ENCODE measurements at places on chromosomes 3 and 15. TPM values are rescaled to one million over a fixed set of nuclear protein-coding genes. Genes with fewer than 3 reads are reported as not detected.

DNA sequence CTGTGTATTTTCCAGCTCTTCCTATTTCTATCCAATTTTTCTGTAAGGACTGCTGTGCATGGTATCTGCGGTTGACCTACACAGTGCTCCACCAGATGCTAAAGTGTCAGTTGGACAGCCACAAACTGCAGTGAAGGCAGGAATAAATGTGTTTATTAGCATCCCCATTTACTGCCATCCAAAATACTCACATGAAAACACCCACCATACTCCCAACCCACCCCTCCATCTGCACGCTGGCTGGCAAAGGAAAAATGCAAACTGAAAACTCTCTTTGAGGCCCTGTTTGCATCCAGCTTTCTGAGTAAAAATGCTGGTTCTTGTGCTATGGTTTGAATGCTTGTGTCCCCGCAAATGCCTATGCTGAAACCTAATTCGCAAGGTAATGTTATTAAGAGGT lies 515.5 kb downstream of the ZNF385D start:
- no peak for DNase-seq
- H3K27ac ChIP-seq = no peak overlapping the region
- H3K27me3 ChIP-seq = no peaks in the 10 kb centered on the region

- DNase-seq = no peak
- peaks cover 45% of the 10 kb centered on the region for H3K4me1 ChIP-seq
- no peaks in the 10 kb centered on the region for H3K36me3 ChIP-seq
- peak overlapping the region; percentile 97 for H3K27ac ChIP-seq
These were observed 12.6 kb downstream of the SCN5A start for GRCh38 chr3:38636881-38637280.

DNA sequence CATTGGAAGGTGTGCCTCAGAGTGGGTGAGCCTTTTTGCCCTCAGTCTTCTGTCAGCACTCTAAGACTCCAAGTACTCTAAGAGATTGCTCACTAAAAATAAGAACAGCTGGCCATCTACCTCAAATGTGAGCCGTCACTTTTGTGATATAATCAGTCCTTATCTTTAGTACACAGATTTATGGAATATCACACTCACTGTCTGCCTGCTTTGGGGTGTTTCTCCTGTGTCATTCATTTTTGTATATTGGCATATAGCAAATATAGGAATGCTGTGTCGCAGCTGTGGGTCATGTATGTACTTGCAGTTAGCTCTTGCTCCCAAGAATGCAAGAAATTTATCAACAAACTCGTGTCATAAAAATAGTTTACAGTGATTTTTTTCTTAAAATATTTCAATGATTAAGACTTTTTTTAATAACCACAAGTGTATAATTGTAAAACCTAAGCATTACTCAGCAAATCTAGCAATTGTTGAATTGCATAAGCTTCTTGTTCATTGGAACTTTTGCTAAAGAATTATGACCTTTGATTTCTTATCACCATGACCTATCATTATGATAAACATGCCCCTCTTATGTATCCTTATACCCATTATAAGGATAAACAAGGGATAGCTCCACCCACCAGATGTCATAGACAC lies 18.8 kb downstream of the SETD5 start:
- no peaks in the 10 kb centered on the region for H3K27me3 ChIP-seq
- H3K4me3 ChIP-seq = no peak overlapping the region
- no peak for DNase-seq
- peaks cover 18% of the 10 kb centered on the region for H3K4me1 ChIP-seq
- H3K36me3 ChIP-seq = peaks cover 4% of the 10 kb centered on the region

GRCh38 chr15:78317145-78317836 lies 17.9 kb upstream of the SKIC8 start:
- no peak overlapping the region for H3K4me3 ChIP-seq
- H3K36me3 ChIP-seq = no peaks in the 10 kb centered on the region
- H3K27me3 ChIP-seq = no peaks in the 10 kb centered on the region
- no peak overlapping the region for H3K27ac ChIP-seq
- no peak for DNase-seq

Gene COL8A1
- total RNA-seq = 31.1 TPM

- no peak overlapping the region for H3K4me3 ChIP-seq
- H3K27me3 ChIP-seq = no peaks in the 10 kb centered on the region
- no peaks in the 10 kb centered on the region for H3K36me3 ChIP-seq
These were observed 502.4 kb downstream of the LPP start for GRCh38 chr3:188656196-188656982.

Gene RLBP1
- not detected for total RNA-seq

DNA sequence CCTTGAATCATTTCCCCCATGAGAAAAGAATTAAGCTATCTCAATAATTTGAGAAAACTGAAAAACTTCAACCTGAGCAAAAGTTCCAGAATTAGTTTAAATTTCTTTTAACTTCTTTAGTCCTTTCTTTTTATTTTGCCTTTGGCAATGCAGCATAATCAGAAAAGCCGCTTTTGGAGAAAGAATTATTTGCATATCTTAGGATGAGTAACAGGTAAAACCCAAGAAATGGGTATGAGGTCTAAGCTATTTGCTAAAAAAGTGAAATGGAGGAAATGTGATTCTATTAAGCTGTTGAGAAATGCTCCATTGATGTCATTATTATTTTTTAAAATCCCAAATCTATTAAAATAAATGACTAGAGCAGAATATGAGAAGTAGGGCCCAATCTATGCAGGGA lies 1238.3 kb upstream of the GBE1 start:
- H3K36me3 ChIP-seq = no peaks in the 10 kb centered on the region
- no peak for DNase-seq

Gene ZNF639
- total RNA-seq = 27.1 TPM

Gene GCHFR
- total RNA-seq = 7.7 TPM

DNA sequence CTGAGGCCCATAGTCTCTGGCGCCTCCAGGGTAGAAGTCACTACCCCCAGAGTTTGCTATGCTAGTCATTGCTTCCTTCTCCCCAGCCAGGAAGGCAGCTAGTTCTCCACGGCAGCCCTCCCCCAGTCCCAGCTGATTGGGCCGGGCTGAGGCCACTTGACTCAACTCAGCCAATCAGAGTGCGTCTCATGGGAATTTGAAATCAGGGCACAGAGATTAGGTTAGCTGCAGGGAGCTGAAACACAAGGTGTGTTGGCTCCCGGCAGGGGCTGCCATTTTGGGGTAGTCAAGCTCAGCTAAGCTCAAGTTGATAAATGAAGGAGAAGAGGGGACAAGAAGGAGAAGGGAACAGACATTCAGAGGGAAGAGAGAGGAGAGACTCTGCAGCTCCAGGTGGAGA lies 32.8 kb downstream of the LINGO1 start:
- peak; percentile 77 for DNase-seq
- H3K4me3 ChIP-seq = no peak overlapping the region

Gene GOLGA8H
- total RNA-seq = 1.1 TPM

Gene WDR76
- 1.3 TPM for total RNA-seq

Gene ZKSCAN7
- 2.2 TPM for total RNA-seq

DNA sequence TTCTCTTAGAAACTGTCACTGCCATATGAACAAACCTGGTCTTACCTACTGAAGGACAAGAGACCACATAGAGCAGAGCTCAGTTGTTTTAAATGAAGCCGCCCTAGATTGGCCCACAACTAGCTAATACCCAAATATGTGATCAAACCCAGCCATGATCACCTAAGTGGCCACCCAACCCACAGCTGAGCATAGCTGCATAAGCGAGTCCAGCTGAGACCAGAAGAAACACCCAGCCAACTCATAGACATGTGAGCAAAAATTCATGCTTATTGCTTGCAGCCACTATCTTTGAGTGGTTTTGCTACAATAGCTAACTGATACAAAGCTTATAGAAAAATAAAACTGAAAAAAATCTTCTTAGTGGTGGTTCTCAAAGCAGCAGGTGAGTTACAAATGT lies 124.3 kb upstream of the CPNE4 start:
- H3K4me3 ChIP-seq = no peak overlapping the region
- H3K4me1 ChIP-seq = no peaks in the 10 kb centered on the region
- DNase-seq = no peak
- no peak overlapping the region for H3K27ac ChIP-seq
- no peaks in the 10 kb centered on the region for H3K36me3 ChIP-seq
- H3K27me3 ChIP-seq = no peaks in the 10 kb centered on the region

DNA sequence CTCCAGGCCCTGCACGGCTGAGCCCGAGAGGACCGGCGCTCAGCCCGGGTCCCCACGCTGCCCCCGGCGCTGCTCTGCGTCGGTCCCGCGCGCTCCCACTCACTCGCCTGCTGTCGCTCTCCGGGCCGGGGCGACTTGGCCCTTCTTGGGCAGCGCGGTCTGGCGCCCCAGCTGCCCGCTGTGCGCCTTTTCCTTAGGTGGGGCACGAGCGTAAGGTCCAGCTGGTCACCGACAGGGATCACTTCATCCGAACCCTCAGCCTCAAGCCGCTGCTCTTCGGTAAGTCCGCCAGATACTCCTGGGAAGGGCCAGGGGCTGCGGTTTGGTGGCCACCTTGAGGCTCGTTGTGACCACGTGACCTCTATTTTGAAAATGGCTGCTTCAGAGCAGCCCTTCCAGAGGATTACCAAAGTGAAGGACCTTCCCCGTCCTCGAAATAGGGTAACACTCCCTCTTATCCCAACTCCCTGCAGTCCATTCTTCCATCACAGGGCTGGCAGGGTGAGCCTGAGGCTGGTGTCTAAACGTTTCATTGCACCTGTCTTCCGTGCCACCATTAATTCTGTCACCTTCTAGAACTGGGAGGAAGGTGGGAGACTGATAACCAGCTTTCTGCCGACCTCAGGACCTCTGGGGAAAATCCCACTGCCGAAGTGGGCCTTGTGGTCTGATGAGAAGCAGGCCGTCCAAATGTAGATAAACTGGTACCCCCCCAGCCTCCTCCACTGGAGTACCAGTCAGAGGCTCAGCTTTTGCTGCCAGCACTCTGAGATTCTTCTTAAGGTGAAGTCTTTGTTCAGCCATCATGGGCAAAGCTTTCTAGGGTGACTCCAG lies 812 bp downstream of the P4HTM start:
- peaks cover 12% of the 10 kb centered on the region for H3K36me3 ChIP-seq
- peak; percentile 58 for DNase-seq
- H3K27ac ChIP-seq = peak overlapping the region; percentile 98
- no peaks in the 10 kb centered on the region for H3K27me3 ChIP-seq

Gene CCR8
- total RNA-seq = not detected

DNA sequence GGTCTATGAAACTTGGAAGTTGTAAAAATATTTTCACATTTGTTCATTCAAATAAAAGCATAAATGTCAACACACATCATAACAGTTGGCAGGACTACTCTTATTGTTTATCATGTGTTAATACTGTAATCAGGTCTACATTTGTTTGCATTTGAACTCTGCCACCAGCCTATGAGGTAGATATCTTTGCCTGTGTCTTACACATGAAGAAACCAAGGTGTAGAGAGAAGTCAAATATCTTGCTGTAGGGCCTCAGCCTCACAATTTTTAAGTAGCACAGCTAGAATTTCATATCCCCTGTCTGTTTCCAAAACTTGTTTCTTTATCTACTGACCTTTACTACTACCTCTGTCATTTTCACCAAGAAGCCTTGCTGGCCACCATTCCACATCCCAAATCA lies 161.9 kb downstream of the ZIC4 start:
- DNase-seq = no peak
- H3K4me3 ChIP-seq = no peak overlapping the region
- H3K27ac ChIP-seq = no peak overlapping the region

- no peaks in the 10 kb centered on the region for H3K36me3 ChIP-seq
These were observed 782.0 kb downstream of the EPHA3 start for GRCh38 chr3:89889386-89889785.

Gene LRRC2
- total RNA-seq = 83.7 TPM

All from heart left ventricle (tissue), 16 donors.